Activated naive CD4-positive, alpha-beta T cell (primary cell): ENCODE measurements at places on chromosomes 7 and 10.

DNA sequence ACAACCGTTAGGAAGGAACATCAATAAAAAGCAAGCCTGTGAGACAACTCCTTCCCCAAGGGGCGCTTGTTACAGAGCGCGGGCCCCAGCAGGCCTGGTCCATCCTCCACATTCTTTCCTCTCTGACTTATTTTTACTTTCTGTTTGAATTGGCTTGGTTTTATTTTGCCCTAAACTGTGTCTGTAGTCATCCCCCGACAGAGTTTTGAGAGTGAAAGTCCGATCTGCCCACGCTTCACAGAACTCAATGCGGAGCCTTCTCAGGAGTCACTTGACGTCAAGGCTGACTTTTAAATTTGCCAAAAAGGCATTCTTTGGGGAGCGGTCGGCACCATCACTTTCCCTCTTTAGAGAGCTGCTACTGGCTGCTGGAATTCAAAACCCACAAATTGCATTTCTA, 150.1 kb upstream of the KLF6 start:
- DNase-seq, result no peak

DNA sequence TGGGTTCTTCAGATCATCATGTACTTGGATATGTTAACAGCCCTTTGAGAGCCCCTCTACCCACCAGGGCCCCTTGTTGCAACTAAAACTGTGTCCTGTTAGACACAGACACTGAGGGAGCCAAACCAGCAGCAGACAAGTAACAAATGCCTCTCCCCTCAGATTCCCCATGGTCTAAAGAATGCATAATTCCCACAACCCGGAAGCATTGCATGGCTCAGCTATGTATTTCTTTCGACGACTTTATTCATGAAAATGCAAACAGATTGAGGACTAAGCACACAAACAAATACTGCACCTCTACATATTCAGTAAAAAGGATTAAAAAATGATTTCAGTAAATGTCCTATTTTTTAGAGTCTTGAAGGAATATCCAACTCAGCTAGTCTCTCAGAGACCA, 70.1 kb upstream of the HECW1 start:
- DNase-seq, result no peak

- DNase-seq, result no peak
Measured at GRCh38 chr7:47627580-47628283, 45.8 kb upstream of the TNS3 start.

DNA sequence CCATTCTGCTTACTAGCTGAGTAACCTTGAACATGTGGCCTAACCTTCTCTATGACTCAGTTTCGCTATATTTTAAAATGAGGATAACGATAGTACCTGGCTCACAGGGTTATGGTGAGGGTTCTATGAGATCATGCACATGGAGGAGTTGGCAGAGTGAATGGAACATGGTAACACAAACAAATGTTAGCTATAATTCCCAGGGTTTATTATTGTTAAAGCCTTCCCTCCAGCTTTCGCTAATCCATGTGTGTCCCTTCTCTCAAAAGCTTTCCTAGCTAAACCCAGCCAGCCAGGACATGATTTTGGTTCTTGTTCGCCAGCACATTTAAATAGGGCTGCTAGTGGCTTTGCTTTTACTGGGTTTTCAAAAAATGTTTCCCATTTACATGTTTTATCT, 361.0 kb upstream of the NFE2L3 start:
- DNase-seq, result no peak

- no peak for DNase-seq
Measured at GRCh38 chr7:159025161-159025779, 119.4 kb downstream of the VIPR2 start.

GRCh38 chr7:55569797-55570196, 2.5 kb downstream of the VOPP1 start:
- DNase-seq, result no peak

DNA sequence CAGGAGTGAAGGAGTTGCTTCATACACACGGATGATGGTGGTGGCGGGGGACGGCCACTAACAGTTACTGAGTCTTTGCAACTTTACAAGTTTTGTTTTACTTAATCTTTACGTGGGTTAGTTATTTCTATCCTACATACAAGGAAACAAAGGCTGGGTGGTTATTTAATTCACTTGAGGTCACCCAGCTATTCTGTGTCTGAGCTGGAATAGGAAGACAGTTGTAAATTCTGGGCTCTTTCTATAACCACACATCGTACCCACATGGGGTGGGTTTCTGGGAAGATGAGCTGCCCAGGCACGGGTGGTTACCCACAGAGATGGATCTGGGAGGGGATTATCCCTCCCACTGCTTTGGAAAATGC, 137.9 kb downstream of the ANLN start:
- no peak for DNase-seq

- no peak for DNase-seq
Measured at GRCh38 chr7:73442222-73442902, 8.8 kb downstream of the FZD9 start.

DNA sequence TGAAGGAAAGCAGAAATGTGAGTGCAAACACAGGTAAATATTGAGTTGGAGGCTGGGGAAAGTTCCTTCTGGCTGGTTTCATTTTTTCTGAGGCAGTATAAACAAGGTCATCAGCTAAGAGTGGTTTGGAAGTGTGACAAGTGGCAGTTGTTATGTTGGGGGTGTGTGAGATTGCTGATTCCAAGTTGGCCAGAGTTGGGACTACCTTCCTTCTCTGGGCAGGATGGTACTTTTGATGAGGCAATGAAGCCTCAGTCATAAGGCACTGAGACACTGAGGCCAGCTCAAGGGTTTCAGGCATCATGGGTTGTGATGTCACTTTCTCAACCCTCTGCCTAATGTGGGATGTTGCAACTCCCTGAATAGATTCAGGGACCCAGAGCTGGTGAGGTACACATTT, 8.2 kb upstream of the PTTG1IP2 start:
- DNase-seq, result no peak

- DNase-seq, result no peak
Measured at GRCh38 chr10:68249297-68249696, 17.4 kb upstream of the ATOH7 start.

DNA sequence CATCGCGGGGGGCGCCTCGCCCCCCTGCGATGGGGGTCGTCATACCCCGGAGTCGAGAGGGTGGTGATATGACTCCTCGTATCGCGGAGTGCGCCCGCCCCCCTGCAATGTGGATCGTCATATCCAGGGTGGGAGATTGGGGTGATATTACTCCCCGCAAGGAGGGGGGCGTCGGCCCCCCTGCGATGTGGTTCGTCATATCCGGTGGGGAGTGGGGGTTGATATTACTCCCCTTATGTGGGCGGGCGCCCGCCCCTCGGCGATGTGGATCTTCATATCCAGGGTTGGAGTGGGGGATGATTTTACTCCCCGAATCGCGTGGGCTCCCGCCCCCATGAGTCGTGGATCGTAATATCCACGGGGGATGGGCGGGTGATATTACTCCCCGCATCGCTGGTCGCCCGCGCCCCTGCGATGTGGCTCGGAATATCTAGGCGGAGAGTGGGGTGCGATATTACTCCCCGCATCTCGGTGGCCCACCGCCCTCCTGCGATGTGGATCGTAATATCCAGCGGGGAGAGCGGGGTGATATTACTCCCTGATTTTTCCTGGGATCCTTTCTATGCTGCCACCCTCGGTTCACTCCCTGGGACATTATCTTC, 36.9 kb downstream of the MEIG1 start:
- no peak for DNase-seq

DNA sequence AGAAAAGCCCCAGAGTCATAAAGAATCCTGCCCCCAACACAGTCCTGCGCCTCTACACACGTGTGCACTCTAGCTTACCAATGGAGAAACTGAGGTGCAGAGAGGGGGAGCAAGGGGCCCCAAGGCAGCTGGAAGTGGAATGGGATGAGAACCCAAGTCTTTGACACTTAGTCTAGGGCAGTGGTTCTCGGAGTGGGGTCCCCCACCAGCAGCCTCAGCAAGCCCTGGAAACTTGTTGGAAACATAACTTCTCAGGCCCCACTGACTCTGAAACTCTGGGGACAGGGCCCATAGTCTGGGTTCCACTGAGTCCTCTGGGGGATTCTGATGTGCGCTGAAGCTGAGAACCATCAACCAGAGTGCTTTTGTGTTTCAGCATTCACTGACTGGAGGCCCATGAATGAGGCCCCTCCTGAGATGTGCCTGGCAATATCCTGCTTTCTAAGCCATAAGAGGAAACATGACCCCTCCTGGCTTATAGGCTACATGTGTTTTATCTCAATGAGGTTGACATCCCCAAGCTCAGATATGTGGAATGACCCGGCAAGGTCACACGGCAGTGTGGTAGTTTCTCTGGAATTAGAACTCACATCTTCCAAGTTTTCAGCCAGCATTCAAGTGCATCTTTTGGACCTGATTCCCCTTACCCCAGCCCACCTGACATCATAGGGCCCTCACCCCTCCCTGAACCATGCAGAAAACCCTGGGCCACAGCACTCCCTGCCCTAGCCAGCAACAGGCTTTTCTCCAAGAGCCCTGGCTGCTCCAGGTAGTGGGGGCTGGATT, 147.3 kb upstream of the PCBD1 start:
- no peak for DNase-seq

DNA sequence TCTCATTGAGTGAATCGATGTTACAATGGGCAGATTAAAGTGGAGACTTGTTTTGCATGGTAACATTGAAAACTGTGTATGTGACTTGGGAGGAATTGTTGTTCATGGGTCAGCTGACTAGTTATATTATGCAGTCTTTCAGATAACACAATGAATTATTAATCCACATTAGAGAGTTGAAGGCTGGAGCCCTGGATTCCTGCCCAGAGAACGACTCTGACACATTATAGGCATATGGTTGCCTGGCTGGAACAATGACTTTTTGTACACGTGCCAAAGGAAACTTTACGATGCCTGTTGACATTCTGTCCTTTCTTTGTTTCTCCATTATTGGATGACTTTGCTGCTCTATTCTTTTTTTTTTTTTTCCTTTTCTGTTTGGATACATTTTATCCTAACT, 52.3 kb upstream of the TMEM229A start:
- no peak for DNase-seq

- DNase-seq, result no peak
Measured at GRCh38 chr7:43868681-43869005, 674 bp downstream of the MRPS24 start.

- DNase-seq, result no peak
Measured at GRCh38 chr10:99676426-99676825, 17.1 kb downstream of the ENTPD7 start.

DNA sequence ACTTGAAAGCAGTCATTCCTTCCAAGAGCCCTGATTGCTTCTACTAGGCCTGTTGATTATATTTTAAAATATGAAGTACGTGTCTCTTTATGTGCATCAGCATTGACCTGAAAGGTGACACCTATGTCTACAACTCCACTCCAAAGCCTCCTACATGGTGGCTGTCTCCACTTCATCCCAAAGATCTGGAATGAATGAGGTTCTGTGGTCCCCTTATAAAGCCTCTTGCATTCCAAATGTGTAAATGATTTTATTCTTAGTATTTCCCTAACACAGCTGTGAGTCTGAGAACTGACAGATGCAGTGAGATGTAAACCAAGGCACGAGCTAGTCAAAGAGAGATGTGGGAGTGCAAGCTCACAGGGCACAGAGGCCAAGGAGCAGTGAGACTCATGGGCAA, 176.0 kb upstream of the SVIL start:
- no peak for DNase-seq

DNA sequence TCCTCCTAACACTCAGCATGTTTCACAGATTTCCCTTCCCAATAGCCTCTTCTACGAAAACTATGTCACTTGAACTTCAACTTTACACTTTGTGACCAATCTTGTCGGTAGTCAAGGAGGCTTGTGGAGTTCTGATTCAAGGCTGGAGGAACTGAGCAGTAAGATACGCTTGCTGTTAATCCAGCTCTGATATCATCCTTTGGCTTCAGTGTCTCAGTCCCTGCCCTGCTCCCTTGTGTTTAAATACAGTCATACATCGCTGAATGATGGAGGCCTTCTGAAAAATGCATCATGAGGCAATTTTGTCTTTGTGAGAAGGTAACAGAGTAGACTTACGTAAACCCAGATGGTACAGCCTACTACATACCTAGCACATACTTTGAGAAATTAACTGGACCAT, 173.6 kb downstream of the RNF133 start:
- DNase-seq, result no peak

DNA sequence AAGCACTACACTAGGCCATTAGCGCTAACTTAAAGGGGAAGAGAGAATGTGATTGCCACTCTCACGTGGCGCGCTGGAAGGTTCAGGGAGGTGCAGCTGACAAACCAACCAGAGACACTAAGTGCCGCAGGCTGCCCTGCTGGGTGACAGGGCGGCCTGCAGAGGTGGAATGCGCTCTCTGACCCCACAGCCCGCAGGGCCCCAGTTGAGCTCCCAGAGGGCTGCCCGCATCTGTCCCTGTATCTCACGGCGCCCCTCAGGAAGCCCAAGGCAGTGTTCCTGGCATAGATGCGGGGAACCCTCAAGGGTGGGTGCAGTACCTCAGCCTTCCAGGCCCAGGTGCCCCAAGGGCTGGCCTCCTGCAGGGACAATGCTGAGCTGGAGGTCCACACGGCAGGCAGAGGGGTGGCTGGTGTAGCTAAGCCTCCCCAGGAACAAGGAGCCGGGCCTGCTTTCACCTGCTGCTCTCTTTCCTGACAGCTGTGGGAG, 66.6 kb downstream of the CALML3 start:
- DNase-seq, result no peak

GRCh38 chr7:149727899-149728476, 45.4 kb downstream of the ZNF467 start:
- DNase-seq, result no peak

GRCh38 chr7:14233076-14233867, 243.8 kb upstream of the ETV1 start:
- no peak for DNase-seq
